ENCODE measurements at places on chromosomes 16 and 17.

GRCh38 chr16:84918006-84918909 is 93.1 kb downstream of the ZDHHC7 start:
- DNase-seq: no peak

GRCh38 chr17:60390186-60390585 is 1.7 kb downstream of the USP32 start:
- DNase-seq: no peak

- DNase-seq: no peak
These were observed 3.2 kb downstream of the MED31 start for GRCh38 chr17:6648181-6648580.

DNA sequence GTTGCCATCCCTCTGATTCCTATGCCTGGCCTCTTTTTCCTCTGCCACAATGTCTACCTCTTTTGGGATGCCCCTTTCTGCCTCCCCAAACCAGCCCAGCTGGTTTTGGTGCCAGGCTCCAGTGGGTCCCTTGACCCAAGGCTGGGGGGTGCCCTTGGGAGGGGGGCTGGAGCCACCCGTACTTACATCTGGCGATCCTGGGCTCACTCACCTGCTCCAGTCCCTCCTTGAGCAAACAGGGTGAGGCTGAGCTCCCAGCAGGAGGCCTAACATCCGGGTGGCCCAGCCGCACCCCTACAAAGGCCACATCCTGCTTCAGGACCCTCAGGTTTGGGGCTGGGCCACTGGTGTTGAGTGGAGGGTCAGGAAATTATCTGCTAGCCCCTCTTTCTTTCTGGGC is 1.2 kb downstream of the ERN2 start:
- DNase-seq: no peak

- no peak for DNase-seq
These were observed 60.1 kb upstream of the MED9 start for GRCh38 chr17:17416400-17417360.

- no peak for DNase-seq
These were observed 97.4 kb downstream of the MARF1 start for GRCh38 chr16:15545544-15545943.

GRCh38 chr16:58020628-58021521 is 4.7 kb upstream of the MMP15 start:
- peak; percentile 54 for DNase-seq

DNA sequence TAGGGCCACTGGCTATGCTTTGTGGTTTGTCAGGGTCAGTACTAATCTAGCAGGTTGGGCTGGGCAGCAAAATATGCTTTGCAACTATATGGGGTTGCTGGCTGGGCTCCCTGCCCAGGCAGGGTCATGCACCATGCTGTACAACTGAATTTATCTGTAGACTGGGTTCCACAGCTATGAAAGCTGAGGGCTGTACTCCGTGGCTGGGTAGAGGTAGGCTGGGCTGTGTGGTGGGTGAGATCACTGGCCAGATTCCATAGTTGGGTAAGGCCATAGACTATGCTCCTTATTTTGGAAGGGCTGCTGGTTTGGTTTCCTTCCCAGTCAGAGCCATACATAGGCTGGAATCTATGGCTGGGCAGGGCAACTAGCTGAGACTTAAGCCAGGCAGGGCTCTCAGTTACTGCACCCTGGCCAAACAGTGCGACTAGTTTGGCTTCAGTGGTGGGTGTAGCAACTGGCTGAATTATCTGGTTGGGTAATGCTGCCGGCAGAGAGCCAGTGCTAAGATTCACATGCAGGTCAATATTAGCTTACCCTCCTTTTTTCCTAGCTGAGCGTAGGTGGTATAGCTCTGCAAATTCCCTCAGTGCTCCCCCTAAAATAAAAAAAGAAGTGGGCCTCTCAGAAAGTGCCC is 769.1 kb upstream of the CDH8 start:
- DNase-seq: no peak

DNA sequence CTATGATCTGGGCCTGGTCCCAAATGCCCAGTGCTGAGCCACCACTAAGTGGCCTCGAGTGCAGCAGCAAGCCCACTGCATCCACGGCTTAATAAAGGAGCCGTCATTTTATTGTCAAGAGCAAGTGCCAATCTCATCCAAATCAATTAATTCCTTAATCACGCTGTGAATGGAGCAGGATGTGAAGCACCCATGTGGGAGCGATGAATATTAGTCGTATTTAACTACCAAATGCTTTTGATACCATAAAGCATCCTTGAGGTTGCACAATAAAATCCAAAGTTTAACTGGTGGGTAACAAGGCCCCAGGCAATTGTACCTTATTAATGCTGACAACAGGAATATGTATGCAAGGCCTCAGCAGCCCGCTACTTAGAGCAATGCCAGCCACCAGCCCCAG is 226.0 kb upstream of the C16orf82 start:
- no peak for DNase-seq

DNA sequence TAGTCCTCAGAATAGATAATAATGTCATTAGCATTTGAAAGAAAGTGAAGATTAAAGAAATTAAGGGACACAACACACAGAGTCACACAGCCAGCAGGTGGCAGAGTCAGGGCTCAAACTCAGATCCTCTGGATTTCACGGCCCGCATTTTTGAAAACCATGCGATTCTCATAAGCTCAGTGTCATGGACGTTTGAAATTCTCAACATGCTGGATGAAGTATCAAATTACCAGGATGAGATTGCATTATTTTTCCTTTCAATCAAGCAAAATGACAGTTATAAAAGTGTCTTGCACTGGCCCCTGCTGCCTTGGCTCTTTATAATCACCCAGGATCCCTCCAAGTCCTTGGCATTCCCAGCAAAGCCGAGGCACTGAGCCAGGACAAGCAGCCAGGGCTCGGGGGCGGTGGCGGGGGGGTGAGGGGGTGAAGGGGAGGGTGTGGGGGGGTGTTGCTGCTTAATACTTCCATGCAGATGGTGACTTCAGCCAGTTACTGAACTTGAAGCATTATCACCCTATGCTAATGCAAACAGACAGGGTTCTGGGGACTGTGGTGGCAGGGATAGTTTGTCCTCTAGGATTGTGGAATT is 6.6 kb upstream of the BMERB1 start:
- peak; percentile 45 for DNase-seq

GRCh38 chr17:4509401-4509800 is 10.7 kb downstream of the SPNS2 start:
- DNase-seq: no peak

GRCh38 chr17:31488264-31488981 is 96.9 kb downstream of the RAB11FIP4 start:
- no peak for DNase-seq

- no peak for DNase-seq
These were observed 28.4 kb downstream of the PLXDC1 start for GRCh38 chr17:39122991-39123390.

DNA sequence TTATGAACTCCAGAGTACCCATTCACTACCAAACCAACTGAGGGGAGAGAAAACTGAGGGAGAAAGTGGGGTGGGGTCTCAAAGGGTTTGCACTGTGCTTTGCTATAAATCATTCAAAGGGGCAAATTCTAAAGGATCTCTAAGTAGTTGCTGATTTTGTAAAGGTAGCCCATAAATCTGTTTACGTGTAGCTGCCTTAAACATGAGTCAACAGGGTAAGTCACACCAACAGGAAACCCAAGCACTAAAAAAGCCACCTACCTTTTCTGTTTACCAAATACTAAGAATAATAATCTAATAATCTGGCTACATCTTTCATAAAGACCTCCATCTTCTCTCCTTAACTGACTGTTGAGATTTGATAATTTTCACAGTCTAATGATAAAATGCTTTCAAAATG is 8.4 kb upstream of the HSBP1 start:
- DNase-seq: no peak

DNA sequence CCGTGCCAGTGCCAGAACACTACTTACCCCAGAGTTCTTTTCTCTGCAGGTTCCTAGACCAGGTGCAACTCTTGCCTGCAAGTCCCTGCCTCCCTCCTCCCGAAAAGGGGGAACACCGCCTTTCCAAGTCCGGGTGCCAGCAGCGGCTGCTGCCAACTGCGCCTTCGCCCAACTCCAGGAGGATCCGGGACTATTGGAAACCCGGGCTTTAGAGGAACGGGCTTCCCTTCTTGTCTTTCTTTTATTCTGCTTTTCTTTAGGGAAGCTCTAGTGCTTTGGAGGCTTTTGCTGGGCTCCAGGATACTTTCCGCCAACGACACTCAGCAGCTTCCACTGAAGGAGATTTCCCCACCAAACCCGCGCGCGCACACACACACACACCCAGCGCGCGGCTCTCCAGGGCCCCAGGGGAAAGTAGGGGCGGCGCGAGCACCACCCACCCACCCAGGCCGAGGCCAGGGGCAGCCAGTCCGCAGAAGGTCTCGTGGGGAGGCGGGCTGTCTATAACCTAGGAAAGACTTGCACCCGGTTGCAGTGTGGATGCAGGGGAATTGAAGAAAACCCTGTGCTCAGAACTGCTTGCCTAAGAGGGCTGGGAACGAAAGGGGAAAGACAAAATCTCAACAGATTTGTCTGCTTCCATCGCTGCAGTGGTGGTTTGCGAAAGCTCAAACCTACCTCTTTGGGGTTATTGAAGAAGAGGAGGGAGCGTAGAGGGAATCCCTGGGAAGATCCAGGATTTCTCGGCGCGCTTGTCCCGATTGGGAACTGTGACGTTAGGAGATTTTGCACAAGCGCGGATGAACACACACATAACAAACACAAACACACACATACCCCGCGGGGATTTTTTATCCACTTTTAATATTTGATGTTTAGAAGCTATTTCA is 977 bp upstream of the CA10 start:
- DNase-seq: no peak

DNA sequence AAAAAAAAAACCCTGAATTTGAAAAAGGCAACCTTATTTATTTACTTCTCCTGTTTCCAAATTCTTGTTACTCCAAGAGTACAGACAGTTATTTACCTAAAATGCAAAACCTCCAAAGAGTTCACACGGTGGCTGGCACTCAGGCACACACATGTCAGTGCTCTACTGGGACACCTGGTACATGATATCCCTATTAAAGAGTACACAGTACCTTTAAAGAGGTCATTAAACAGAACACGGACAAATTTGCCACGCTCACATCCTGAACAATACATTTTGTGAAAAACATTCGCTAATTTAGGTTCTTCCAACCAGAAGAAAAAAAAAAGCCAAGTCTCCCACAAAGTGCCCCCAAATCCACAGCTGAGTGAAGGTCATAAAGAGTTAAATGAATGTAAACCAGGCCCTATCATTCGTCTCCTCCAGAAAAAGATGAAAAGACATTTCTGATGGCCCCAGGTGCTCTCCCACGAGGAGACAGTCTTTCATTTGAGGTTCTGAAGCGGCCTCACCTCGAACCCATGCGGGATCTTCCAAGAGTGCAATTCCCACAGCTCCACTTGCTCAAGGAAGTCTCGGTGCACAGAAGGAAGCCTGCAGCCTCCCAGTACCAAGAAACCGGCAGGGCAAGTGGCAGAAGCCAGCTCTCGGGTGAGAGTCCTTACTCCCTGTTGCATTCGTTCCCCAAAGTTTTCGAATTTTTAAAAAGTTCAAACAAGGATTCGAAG is 993 bp downstream of the ERN1 start:
- no peak for DNase-seq

GRCh38 chr17:72422204-72422504 is 301.3 kb downstream of the SOX9 start:
- no peak for DNase-seq

DNA sequence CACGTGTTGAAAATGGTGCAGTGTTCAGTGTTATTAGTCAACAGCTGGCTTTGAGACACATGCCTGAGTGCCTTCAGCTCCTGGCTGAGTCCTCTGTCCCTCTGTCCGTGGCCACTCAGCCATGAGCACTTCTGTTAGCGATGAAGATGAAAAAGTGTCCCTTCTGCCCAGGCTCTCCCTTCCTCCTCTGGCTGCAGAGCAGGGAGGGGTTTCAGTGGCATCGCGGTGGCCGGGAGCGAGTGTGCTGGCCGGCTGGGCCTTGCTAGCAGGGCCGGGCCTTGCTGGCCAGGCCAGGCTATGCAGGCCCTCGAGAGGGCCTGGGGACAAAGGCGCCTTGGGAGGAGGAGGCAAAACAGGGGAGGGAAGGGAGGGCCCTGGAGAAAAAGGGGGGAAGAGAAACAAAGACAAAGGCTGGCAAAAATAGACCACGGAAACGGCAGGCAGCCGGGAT is 47.7 kb downstream of the CMIP start:
- DNase-seq: no peak

GRCh38 chr16:67305216-67306071 is 21.1 kb downstream of the KCTD19 start:
- no peak for DNase-seq

- peak; percentile 85 for DNase-seq
These were observed 63.1 kb downstream of the MYO18A start for GRCh38 chr17:29116804-29117753.

GRCh38 chr16:30372038-30372712 is 1.9 kb upstream of the TBC1D10B start:
- no peak for DNase-seq

- no peak for DNase-seq
These were observed 1796.4 kb downstream of the TP53TG3F start for GRCh38 chr16:35255816-35256215.

DNA sequence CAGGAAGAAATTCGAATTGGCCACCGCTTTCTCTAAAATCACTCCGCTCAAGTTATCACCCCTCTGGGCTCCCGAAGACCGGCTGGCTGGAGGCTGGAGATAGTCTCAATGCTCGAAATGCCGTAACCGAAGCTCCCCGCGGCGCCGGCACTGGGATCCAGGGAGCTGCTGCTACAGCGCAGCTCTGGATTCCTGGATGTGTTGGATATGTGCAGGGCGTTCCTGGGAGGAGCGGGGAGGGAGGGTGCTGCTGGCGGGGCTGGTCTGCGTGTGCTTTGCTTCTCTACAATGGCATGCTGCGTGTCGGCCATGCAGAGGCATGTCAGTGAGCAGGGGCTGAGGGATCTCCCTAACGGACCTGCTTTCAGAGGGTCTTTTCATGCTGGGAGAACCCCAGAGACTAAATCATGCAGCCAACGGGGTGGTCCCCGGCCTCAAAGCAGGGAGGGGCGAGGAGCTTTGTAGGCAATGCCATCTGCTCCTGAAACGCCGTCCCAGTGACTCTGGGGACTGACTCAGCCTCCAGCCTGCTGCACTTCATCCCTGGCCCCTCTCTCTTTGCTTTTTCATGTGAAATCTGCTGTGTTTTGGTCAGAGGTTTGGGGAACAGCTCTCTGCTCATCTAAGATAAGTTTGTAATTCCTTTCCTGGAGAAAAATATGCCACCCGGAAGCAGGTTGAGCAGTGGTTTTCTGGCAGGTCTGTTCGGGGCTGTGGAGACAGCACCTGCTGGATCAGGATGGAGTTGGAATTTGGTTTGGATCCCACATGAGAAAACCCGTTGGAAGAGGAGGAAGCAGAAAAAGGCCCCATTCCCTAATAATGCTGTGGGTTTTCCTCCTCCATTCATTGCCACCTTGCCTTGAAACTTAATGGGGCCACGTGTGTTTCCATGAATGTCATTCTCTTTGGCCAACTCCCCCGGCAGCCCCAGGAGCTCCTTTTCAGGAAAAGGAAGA is 311.4 kb downstream of the SEC14L1 start:
- peak; percentile 67 for DNase-seq

All from tibial nerve (tissue), 4 donors.